ENCODE measurements at places on chromosomes 6 and 20.

DNA sequence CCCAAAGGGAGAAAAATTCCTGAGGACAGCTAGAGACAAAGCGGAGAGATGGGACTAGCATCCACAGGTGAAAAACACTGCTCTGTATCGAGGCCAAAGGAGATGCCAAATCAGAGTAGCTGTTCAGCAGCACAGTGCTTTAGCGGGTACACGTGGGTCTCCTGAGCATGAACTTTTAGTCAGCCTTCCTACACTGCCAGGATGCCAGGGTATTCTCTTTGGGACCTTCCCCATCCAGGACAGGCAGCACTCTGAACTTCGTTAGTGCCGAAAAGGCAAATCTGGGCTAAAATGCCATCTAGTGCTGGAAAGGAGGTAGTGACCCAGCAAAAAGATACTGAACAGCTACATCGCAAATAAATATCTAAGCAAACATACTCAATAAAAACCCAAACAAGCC, 64.9 kb downstream of the C6orf58 start:
- DNase-seq, result no peak

- DNase-seq, result no peak
These were observed 55.2 kb downstream of the SMLR1 start for GRCh38 chr6:130882370-130882769.

DNA sequence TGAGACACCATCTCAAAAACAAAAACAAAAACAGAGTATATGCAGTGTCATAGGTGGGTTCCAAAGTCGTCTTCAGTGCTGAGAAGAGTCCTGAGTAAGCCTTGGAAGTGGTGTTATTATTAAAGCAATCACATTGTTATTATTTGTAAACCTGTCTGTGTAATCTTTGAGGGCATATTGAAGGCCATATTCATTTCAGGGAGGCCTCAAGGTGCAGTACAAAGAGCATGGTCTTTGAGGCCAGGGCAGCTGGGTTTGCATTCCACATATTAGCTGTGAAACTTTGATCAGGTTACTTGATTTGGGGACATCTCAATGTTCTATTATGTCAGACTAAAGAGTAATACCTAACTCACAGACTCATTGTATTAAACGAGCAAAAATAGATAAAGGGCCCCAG, 139.3 kb upstream of the SOX4 start:
- DNase-seq, result no peak

DNA sequence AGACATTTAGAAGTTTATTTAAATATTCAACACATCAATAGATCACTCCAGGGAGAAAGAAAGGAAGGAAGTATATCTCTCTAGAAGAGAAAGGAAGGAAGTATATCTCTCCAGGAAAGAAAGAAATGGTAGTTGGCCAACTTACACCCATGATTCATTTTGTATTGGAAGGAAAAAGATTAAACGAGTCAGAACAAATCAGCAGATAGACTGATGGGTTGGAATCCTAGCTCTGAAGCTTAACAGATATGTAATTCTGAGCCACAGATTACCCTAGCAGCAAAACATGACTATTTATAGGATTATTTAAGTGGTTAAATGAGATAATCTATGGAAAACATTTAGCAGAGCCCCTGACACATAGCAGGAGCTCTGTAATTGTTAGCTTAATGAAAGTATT, 27.1 kb downstream of the COL12A1 start:
- DNase-seq, result no peak

DNA sequence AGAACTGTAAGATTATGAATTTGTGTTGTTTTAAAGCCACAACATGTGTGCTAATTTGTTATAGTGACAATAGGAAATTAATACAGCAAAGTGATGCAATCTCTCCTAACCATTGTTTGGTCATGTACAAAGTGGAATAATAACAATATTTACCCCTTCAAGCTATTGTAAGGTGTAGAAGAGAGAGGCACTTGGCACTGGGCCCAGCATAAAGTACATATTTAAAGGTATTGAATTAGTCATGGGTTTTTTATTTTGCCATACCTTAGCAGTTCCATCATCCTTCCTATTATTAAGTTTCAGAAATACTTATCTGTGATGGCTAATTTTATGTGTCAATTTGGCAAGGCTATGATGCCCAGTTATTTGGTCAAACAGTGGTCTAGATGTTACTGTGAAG, 322.4 kb upstream of the TSHZ2 start:
- no peak for DNase-seq

- DNase-seq, result no peak
These were observed 71.4 kb upstream of the TCF21 start for GRCh38 chr6:133817460-133818047.

GRCh38 chr6:7115543-7116231, 7.9 kb downstream of the RREB1 start:
- no peak for DNase-seq

DNA sequence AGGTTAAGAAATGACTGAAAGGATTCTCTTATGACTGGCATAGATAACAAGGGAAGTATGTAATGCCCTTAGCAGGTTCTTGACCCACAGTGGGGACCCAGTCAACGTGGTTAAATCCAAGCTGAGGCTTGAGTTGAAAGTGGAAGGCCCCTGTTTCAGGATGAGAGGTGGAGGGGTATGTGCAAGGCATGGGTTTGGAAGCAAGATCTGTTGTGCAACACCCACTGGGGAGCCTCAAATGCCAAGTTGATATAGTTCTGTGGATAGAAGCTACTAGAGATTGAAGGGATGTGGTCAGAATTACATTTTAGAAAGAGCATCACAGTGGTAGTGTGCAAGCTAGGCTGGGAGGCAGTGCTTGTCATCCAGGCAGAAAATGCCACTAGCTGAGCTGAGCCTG, 5.1 kb downstream of the PABPC1L start:
- DNase-seq, result no peak

GRCh38 chr20:10855778-10856177, 182.0 kb upstream of the JAG1 start:
- no peak for DNase-seq

- DNase-seq, result no peak
These were observed 103.2 kb downstream of the FBXO5 start for GRCh38 chr6:152879681-152880080.

- DNase-seq, result no peak
These were observed 54.7 kb downstream of the ELOVL5 start for GRCh38 chr6:53294095-53294494.

DNA sequence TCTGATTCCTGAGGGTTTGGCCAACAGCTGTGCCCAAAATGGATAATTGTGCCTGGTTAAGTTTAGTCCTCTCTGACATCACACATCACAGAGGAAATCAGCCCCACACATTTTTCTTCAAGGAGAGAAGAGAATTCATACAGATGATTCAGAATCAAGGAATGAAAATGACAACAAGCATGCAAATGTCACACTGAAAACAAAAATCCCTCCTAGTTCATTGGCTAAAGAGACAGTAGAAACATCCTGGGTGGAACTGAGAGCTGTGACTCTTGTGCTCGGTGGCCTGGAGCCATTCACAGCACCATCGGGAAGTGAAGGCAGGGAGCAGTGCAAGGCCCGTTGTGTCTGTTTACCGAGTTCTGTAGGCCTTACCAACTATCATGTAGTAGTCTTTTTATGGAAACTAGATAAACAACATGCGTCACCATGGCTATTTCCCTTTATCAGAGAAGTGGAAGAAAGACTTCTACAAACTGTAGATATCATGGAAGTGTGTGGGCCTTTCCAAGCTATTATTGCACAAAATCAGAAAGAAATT, 81.7 kb upstream of the TENT5A start:
- DNase-seq, result no peak

GRCh38 chr6:116215414-116215813, 38.5 kb downstream of the TSPYL4 start:
- no peak for DNase-seq

DNA sequence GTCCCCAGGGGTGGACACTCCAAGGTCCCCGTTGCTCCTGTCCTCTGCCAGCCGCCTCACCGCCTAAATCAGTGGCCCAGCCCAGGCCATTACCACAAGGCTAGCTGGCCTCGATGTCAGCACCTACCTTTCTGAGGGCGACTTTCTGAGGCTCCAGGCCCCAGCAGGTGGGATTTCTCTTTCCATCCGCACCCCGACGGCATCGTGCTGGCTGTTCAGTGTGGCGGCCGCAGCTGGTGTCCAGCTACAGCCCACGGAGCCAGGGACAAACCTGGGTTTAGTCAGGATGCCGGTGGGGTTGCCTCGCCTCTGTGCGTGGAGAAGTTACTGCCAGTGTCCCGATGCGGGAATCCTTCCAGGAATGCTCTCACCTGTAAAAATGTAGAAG, 60.8 kb downstream of the ERMARD start:
- no peak for DNase-seq

GRCh38 chr6:96520171-96521115, 1.2 kb upstream of the UFL1 start:
- no peak for DNase-seq

GRCh38 chr6:9138936-9139335, 703.6 kb upstream of the SLC35B3 start:
- DNase-seq, result no peak

GRCh38 chr6:77457720-77458349, 5.5 kb downstream of the HTR1B start:
- no peak for DNase-seq

- DNase-seq, result no peak
These were observed 651.5 kb downstream of the MAFB start for GRCh38 chr20:40037511-40037910.

- DNase-seq, result no peak
These were observed 4.0 kb downstream of the CD40 start for GRCh38 chr20:46122071-46122470.

GRCh38 chr20:1376408-1377270, 16.2 kb downstream of the FKBP1A start:
- DNase-seq, result no peak

- no peak for DNase-seq
These were observed 5.6 kb downstream of the ZMYND8 start for GRCh38 chr20:47350691-47351545.

- no peak for DNase-seq
These were observed 358.1 kb downstream of the RNGTT start for GRCh38 chr6:88605271-88605670.

DNA sequence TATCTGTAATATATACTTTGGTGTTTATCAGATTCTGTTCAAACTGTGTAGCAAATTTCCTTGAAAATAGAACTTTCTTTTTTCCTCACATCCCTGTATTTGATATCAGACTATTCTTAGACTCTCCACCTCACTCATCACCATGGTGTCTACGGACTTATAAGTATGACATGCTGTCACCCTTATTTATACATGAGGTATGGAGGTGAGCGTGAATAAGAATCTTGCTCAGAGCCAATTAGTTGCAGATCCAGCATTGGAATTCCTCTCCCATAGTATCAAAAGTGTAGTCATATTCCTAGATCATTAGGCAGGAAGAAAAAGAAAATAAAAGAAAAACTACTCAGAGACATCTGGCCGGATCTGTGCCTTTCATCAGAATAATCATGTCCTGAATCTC, 43.0 kb downstream of the TPD52L1 start:
- DNase-seq, result no peak

DNA sequence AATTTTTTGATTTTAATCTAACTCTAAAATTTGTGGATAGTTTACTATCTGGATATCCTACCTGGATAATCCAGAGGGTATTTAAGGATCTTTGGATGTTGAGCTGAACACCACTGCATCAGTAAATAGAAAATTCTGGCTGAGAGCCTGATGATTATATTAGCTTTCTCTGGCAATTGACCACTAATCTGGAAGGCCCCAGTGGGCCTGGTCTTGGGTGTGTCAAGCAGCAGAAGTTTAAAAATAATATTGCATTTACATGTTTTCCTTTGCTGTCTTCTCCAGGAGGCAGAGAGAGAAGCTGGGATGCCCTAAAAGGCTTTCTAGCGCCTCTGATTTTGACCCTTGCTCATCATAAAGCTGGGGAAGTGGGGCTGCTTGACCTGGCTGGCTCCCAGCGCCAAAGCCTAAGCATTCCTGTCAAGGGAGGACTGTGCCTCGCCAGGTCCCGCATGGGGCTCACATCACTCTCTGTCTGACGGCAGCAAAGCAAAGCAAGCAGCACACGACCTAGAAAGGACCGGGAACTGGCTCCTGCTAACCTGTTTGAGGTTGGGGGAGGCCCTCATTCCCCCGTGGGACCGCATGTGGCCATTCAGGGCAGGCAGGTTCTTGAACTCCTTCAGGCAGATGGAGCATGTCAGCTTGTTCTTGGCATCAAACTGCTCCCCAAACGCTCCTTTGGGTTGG, 46.6 kb upstream of the MRPS10 start:
- no peak for DNase-seq

DNA sequence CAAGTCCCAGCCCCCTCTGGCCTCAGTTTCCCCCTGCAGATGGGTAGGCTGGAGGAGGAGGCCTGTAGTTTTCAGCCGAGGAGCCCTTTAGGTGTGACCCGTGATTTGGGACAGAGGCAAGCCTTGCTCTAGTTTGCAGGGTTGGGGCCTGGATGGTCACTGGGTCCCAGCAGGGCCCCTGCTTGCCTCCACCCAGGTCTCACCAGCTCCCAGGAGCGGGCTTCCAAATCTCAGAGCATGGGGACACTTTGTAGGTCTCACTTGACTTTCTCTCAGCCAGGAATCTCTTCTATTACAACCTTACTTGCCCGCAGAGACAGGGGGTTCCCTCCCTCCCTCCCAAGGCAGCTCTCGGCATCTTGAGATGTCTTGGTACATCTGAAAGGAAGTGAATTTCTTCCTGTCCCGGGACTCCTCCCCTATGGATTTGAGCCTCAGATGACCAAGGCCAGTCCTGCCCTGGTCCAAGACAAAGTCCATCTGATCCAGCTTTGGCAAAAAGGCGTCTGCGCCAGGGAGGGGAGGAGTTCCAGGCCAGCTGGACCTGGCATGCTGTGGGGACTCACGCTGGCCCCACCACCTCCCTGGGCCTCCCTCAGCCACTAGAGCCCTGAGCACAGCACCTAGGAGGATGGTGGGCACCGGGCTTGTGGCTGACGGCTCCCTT, 47.4 kb downstream of the SRC start:
- no peak for DNase-seq

GRCh38 chr20:33437141-33437911, 6.2 kb downstream of the SNTA1 start:
- DNase-seq, result no peak

DNA sequence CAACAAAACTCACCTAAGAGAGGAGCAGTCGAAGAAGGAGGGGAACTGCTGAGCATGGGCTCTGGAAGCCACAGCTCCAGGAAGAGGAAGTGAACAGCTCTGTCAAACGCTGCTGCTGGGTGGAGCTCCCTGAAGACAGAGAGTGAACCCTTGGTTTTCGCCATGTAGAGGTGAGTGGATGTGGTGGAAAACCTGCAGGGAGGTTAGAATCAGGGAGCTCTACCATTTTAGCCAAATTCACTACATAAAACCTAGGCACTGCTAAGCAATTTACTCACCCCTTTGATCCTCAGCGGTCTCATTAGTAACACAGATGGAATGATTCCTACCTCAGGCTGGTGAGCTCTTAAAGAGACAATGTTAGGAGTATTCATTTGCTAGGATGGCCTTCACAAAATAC, 19.4 kb upstream of the TFAP2A start:
- no peak for DNase-seq

DNA sequence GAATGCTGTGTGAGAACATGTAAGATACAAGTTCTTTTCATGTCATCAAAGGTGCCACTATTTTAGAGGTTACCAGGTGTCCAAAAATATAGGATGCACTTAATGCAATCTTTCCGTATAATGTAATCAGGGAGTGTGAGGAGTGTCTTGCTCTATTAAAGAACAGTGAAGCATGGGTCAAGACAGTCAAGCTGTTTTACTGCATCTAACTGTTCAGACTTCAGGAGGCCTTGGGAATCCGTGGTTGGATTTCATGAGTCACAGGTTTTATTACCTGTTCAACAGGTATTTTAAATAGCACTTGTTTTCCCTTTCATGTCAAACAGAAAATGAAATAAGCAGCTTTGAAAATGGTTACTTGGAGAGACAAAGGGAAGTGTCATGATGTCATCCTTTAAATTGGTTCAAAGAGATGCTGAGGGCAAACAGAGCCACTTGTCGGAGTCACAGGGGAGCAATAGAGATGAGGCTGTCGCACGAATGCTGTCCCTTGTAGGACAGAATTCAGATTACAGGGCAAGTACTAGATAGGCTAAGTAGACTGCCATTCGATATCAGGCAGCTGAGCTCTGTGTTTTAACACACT, 621.5 kb downstream of the QKI start:
- no peak for DNase-seq
